ENCODE measurements at places on chromosomes 1 and 21.

DNA sequence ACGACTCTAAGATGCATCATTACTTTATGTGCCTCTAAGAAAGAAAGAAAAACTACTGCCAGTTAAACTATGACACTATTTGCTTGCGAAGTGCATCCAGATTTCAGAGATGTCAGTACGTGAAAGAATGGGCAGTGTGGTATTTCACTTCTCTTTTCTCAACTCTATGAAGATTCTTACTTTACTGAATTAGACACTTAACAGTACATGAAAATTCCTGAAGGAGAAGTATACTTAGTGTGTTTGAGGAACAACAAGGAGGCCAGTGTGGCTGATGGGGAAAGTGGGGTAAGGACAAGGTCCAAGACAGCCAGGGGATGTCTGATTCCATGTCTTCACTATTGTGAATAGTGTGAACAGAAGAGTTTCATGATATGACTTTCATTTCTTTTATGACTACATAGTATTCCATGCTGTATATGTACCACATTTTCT is 53.9 kb upstream of the HSD17B7 start:
- DNase-seq, result no peak

- DNase-seq, result no peak
These were observed 66.9 kb downstream of the PAX7 start for GRCh38 chr1:18697541-18697940.

- DNase-seq, result no peak
These were observed 401 bp downstream of the TP73 start for GRCh38 chr1:3652548-3653285.

GRCh38 chr1:47323599-47324031 is 9.7 kb upstream of the STIL start:
- DNase-seq, result no peak

GRCh38 chr1:109396871-109397580 is 692 bp downstream of the SORT1 start:
- DNase-seq, result no peak

GRCh38 chr1:232291681-232292080 is 338.3 kb downstream of the SIPA1L2 start:
- no peak for DNase-seq

DNA sequence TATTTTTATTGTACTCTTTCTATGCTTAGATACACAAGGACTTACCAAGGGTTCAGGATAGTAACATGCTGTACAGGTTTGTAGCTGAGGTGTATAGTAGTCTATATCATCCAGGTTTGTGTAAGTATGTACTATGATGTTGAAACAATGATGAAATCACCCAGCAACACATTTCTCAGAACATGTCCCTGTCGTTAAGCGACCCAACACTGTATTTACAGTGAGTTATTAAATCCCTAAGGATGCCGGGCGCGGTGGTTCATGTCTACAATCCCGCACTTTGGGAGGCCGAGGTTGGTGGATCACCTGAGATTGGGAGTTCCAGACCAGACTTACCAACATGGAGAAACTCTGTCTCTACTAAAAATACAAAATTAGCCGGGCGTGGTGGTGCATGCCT is 21.6 kb upstream of the RCOR3 start:
- DNase-seq, result no peak

DNA sequence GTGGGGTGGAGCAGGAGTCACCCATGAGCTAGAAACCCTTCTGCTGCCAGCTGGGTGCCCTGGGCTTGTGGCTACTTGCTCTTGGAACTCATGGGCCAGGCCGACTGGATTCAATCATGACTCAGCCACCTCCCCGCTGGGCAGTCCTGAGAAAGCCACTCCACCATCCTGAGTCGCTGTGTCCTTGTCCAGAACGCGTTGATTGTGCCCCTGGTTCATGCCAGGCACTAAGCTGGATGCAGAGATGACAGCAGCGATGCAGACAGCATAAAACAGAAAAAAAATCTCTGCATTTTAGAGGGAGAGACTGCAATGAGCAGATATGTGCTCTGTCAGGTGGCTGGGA is 10.6 kb downstream of the PADI1 start:
- DNase-seq, result no peak

DNA sequence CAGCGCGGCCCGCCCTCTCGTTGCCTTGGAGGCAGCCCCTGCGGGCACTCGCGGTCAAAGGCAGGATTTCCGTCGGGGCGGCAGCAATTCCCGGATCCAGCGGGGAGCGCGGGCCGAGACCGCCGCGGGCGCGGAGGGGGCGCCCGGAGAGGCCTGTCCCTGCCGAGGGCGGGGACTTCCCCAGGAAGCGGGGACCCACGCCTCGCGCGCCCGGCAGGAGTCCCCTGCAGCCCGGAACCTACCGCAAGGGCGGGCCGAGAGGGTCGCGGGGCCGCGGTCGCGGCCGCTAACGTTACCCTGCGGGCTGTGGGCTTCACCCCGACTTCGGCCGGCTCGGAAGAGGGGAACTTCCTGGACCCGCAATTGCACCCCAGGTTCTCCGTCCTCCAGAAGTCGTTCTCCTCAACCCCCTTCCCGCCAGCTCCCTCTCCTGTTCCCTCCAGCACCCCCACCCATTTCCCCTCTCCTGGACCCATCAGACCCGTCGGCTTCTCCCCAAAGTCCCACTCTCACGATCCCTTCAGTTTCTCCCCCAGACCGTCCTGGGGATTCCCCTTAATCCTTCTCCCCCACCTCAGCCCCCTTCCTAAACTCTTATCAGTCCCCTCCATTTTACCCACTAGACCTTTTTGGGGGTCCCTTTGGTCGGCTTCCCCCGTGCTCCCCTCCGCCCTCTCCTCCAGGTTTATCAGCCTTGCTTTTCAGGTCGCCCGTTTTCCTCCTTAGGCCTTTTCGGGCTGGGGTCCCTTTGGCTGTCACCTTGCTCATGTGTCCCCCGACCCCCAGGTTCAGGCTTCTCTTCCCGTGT is 604 bp downstream of the FGR start:
- DNase-seq, result no peak

- DNase-seq, result no peak
These were observed 202.3 kb upstream of the CACYBP start for GRCh38 chr1:174797398-174797797.

DNA sequence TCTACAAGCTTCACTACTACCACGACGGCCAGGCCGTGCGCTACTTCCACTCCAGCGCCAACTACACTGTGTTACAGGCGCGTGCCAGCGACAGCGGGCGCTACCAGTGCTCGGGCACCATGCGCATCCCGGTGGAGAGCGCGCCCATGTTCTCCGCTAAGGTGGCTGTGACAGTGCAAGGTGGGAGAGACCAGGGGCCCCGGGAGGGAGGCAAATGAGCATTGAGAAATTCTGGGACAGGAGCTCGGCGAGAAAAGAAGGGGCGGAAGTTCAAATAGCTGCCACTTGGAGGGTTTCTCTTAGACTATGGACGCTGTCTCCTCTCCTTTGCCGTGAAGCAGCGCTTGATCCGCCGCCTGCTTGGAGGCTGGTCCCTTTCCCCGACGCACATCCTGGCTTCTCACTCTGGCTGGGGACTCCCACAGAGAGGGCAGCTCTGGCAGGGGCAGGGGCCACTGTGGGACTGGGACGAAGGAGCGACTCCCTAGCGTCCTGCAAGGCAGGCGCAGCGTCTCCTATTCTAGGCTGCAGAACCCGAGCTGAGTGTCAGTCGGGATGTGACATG is 4.6 kb downstream of the FCRLB start:
- no peak for DNase-seq

GRCh38 chr1:232789651-232790050 is 15.6 kb upstream of the MAP10 start:
- DNase-seq, result no peak

- DNase-seq, result no peak
These were observed 73.1 kb upstream of the CACHD1 start for GRCh38 chr1:64396817-64397216.

Measured in non-pigmented ciliary epithelial cell (primary cell).